ENCODE measurements at places on chromosomes 2 and 18. TPM values are rescaled to one million over a fixed set of nuclear protein-coding genes. Genes with fewer than 3 reads are reported as not detected.

DNA sequence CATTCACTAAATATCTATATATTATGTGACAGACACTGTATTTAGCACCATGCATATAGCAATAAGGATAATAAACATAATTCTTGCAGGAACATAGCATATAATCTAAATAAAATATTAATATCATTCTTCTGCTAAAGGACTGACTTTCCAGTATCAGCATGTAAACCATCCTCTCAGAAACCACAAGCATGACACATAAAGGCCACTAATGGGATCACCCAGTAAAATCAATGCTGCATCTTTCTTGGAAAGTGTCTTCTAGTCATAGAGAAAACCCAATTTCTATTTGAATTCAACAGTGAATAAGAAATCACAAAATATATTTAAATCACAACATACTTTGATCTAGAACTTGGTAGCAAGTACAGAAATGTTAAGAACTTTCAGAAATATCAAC, 5.8 kb upstream of the LRP1B start:
- DNase-seq, result no peak

GRCh38 chr2:176555781-176556180, 286.5 kb downstream of the MTX2 start:
- no peak for DNase-seq

DNA sequence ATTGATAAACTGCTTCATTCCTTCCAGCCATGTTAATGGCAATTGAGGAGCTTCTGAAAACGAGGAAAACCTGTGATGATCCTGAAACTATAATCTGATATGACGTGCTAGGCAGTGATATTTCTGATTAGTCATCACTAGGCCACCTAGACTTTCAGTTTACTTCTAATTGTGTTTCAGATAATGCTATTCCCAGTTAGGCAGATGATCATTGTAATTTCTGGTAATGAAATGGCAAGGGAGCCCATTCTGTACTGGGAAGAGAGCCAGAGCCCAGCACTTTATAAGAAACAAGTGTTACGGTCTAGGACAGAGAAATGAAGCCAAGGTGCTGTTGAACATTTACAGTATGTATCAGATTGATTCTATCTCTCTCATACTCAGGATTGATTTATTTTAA, 106.2 kb downstream of the CPO start:
- DNase-seq, result no peak

GRCh38 chr18:8177330-8178016, 431.8 kb upstream of the RAB12 start:
- DNase-seq, result no peak

DNA sequence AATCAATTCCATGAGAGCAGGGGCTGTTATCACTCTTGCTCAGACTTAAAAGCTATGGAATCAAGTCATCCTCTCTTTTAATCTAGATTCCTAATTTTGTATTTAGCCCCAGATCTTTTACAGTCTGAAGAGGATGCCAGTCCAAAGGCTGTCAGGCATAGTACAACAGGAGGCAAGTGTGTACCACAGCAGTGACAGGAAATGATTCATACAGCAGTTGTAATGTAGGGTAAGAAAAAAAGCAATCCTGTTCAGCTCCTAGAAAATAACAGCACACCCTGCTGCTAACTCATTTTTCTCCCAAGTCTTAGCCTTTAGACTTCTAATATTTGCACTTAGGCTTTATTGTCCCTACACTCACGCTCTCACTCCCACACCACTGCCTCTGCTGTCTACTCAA, 127.8 kb upstream of the SYT4 start:
- no peak for DNase-seq

DNA sequence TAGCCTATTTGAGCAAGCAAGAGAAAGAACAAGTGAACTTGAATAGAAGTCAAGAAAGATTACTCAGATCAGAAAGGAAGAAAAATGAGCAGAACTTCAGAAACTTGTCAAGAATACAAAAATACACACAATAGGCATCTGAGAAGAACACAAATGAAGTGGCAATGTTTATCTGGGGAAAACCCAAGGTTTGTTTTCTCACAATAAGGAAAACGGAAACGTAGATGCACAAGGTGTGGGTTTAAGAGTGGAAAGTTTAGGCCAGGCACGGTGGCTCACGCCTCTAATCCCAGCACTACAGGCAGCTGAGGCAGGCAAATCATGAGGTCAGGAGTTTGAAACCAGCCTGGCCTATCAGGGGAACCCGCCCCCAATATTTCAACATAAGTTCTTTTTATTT, 159.5 kb upstream of the GYPC start:
- no peak for DNase-seq

- no peak for DNase-seq
Observed at GRCh38 chr2:144675731-144676130, 155.8 kb upstream of the ZEB2 start.

- DNase-seq, result no peak
Observed at GRCh38 chr2:46000660-46001059, 296.5 kb upstream of the EPAS1 start.

GRCh38 chr2:406876-407275, 119.0 kb upstream of the ALKAL2 start:
- DNase-seq, result no peak

DNA sequence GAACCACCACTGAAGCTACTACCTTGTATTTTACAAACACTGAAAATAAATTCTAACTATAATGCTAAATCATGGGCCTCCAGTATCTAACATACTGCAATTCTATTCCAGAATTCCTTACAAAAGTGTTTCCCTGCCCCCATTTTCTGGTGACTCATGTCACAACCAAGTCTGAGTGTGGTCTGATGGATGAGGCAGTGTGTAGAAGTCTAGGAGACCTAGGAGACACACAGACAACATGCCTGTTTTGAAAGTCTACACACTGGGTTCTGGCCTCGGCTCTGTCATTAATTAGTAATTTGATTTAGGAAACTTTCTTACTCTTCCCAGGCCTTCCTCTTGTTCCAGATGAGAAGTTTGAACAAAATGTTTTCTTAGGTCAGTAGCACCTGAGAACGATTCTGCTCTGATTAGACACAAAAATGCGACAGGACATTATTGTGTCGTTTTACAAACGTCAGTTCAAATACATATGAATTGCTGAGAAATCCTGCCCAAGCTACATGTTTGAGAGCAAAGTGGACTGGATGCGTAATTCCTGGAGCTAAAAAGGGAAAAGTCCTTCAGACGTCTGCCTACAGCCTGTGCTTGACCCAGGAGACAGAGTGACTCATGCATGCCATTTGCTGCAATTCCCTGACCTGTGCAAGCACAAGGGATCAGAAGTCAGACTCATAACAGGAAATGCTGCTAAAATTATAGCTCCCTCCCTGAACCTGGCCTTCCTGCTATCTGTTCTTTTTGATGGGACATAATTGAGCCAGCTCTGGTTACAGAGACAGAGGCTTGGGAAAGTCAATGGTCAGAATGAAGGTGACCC, 494.4 kb downstream of the SOX11 start:
- DNase-seq, result no peak

- DNase-seq, result no peak
Observed at GRCh38 chr2:200354833-200355751, 48.6 kb downstream of the SPATS2L start.

- DNase-seq, result no peak
Observed at GRCh38 chr2:24021122-24021998, 11.5 kb downstream of the MFSD2B start.

- no peak for DNase-seq
Observed at GRCh38 chr18:39453882-39454281, 1888.3 kb upstream of the CELF4 start.

DNA sequence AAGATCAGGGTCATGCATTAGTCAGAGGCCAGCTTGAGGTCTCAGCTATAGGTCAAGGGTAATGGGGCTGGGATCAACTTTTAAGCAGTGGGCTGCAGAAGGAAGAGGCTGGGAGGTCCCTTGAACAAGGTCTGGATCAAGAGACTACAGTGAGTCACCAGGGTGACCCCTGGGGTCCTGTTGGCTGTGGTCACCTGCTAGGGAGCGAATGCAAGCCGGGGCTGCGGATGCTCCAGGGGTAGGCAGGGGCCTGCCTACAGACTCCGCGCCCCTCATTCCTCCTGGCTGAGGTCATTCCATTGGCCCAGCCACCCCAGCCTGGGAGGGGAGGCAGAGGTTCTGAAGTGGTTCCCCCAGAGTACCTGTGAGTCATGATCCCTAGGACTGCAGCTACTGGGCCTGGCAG, 110.4 kb downstream of the CYP26B1 start:
- no peak for DNase-seq

DNA sequence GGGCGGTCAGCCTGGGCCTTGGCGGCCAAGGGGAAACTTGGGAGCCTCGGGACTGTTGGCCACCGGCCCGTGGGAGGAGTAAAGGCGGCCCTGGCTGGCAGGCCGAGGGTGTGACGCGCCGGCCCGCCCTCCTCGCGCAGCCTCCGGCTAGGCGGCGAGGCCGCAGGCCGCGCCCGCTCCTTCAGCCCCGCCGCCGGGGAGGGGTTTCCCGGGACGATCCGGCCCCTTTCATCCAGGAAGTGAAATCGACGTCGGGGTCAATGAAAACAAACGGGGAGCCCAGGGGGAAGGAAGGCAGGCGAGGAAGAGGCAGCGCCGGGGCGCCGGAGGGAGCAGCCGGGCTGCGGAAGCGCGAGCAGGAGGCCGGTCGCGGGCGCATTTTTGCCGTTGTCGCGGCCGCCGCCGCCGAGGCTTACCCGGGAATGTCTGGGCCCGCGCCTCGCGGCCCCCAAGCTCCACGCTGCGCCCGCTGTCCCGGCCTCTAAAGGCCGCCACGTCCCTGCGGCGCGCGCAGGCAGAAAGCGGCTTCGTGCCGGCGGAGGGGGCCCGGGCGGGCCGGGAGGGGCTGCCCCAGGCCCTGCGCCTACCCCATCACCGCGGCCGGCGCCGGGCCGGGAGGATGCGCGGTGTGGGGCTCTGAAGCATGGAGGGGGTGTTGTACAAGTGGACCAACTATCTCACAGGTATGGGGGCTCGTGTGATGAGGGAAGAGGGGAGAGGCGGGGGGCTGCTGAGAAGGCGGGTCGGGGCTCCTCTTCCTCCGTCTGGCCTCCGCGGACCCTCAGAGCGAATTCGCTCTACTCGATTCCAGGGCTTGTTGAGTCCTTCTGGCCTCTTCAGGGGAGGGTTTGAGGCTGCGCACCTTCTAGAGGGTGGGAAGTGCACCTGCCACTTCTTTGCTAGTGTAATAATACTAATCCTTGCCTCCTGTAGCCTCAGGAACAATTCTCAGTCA, at the start of gene PLEKHA3:
Gene PLEKHA3 (plus strand): TSS at position 231 of the 955 bp plus-strand sequence. CDS start 413 bp downstream, at position 644.
- DNase-seq, result peak; percentile 99

- no peak for DNase-seq
Observed at GRCh38 chr2:180761224-180761623, 219.2 kb upstream of the UBE2E3 start.

- no peak for DNase-seq
Observed at GRCh38 chr18:75376004-75376403, 51.5 kb downstream of the SMIM21 start.

GRCh38 chr2:226796840-226797288, 2.8 kb downstream of the IRS1 start:
- DNase-seq, result peak; percentile 86

DNA sequence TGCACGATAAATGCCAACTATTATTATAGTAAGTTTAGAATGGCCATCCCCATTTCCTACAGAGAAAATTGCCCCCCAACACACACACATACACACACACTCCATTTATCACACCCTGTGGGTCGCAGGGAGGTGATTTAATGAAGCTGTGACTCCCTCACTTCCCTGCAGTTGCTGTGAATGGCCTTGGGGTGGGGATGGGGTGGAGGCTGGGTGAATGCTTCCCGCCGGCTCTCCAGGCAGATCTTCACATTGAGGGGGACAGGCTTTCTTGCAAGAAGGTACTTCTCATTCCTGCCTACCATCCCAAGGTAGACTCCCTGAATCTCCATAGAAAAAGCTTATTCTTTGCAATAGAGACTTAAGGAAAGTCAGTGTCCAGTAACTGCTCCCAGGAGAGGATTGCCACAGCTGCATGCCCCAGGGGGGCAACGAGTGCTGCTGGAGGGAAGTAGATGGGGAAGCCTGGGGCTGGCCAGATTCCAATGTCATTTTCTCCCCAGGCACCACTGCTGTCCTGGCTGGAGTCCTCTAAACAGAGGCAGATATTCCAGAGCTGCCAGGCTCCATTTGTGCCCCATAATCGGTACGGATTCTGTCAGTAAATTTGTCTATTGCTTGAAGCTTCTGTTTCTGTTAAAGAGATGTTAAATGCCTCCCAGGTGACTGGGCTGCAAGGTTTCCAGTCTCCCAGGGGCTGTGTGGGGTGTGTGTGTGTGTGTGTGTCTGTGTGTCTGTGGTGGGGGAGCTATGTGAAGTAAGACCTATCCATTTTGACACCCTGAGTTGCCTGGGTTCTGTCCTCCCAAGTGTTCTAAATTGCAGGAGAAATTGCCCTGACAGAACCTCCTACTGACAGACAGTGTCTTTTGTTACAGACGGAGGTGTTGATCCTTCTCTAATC, 265.5 kb downstream of the SRBD1 start:
- no peak for DNase-seq

- DNase-seq, result no peak
Observed at GRCh38 chr2:5507367-5507766, 184.8 kb upstream of the SOX11 start.

DNA sequence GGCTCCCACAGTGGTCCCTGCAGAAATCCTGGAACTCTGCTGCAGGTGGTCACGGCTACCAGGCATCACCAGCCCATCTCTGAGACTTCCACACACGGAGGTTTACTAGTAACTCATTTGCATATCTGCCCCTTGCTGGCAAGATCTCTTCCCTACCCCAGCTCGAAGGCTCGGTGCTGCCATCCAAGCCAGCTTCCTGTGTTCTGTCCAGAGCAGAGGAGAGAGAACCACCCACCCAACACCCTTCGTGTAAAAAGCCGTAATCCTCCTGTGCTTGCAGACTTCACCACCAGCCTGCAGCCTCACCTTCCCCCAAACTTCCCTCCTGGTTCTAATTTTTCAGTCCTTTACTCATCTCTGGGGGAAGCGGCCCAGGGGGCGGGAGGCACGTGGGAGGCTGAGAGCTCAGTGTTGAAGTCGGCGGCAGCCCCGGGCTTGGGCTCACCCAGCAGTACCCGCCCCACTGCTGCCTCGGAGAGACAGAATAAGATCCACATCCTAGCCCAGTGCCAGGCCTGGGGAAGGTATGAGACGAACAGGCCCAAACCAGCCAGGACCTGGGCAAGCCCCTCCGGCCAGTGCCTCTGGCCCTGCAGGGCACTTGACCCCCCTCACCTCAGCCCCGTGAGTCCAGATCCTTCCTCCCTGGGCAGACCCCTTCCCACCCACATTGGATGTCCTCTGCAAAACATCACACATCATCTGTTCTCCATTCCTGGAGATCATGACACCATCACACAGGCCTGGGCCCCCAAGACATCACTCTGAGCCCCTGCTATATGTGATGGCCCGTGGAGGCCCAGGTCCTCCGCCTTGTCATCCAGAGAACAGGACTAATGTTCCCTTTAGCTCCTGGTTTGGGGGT, 145.8 kb upstream of the ID2 start:
- peak; percentile 66 for DNase-seq

Gene NEMP2
- total RNA-seq, result 6.8 TPM

Gene NIFK
- total RNA-seq, result 51.2 TPM

Gene GAL3ST2
- total RNA-seq, result 0.33 TPM

Gene RFX8
- 0.83 TPM for total RNA-seq

Gene PSTPIP2
- total RNA-seq, result 15.0 TPM

Gene LYPD6B
- 0.66 TPM for total RNA-seq

Gene RGPD4
- not detected for total RNA-seq

Gene CREG2
- not detected for total RNA-seq

Gene MRO
- 0.49 TPM for total RNA-seq

Gene EMX1
- total RNA-seq, result not detected
